ENCODE measurements at places on chromosomes 1 and 21.

DNA sequence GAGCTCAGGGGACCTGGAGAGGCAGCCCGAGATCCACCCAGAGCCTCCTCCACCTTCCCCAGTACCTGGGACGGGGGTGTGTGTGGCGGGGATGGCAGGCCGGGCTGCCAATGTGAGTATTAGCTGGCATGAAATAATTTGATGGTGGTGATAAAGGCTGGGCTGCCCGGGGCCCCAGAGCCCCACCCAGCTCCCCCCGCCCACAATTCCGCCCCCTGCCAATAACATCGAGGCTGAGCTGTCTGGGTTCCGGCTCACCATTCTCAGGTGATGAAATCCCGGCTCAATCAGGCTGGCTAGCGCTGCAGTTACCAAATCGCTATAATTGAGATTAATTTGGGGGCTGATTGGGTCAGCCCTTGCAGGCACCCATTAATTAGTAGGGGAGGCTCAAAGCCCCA is 103.8 kb upstream of the CASZ1 start:
- DNase-seq, result no peak

GRCh38 chr1:229341774-229342655 is 832 bp downstream of the CCSAP start:
- DNase-seq, result peak; percentile 79

GRCh38 chr1:234504969-234505768 is 26.2 kb upstream of the TARBP1 start:
- DNase-seq, result no peak

DNA sequence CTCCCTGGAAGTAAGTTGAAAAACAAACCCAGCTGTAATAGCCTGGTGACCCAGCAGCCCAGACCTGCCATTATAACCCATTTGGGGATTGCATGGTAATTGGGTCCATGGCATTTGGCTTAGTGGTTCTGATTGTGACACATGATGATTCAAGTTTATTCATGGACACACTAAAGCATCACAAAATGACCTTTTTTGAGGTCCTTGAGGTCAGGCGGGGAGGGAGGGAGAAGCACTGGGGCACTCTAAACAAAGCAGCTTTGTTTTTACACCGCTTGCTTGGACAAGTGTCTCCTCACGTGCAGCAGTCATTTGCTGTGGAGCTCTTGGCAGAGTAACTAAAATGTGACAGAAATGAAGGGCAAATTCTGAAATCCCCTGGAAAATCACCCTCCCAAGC is 241.0 kb upstream of the SGIP1 start:
- DNase-seq, result no peak

- no peak for DNase-seq
These were observed 137.6 kb upstream of the NBPF11 start for GRCh38 chr1:148289647-148290046.

DNA sequence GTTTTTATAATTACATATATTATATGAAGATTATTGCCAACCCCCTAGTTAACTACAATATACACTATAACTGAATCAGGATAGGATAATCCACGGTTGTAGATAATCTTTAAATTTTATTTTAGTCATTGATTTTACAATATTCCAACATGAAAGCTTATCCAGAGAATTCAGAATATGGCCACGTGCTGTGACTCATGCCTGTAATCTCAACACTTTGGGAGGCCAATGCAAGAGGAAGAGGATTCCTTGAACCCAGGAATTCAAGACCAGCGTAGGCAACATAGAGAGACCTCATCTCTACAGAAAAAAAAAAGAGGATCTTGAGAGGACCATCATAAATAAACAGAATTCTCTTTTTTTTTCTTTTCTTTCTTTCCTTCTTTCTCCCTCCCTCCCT is 119.6 kb upstream of the CACYBP start:
- DNase-seq, result no peak

DNA sequence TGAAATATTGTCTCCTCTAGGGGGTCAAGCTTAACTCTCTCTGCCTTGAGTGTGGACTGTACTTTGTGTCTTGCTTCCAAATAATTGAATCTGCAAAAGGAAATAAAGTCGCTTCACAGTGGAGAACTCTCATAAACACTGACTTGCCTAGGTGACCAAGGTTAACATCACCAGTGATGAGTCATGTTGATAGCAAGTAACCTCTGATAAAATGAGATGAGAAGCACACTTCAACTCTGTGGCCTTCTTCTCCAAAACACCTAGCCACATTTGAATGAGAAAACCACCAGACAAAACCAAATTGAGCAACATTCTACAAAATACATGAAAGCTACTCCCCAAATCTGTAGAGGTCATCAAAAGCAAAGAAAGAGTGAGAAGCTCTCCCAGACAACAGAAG is 37.6 kb downstream of the PDE4B start:
- no peak for DNase-seq

DNA sequence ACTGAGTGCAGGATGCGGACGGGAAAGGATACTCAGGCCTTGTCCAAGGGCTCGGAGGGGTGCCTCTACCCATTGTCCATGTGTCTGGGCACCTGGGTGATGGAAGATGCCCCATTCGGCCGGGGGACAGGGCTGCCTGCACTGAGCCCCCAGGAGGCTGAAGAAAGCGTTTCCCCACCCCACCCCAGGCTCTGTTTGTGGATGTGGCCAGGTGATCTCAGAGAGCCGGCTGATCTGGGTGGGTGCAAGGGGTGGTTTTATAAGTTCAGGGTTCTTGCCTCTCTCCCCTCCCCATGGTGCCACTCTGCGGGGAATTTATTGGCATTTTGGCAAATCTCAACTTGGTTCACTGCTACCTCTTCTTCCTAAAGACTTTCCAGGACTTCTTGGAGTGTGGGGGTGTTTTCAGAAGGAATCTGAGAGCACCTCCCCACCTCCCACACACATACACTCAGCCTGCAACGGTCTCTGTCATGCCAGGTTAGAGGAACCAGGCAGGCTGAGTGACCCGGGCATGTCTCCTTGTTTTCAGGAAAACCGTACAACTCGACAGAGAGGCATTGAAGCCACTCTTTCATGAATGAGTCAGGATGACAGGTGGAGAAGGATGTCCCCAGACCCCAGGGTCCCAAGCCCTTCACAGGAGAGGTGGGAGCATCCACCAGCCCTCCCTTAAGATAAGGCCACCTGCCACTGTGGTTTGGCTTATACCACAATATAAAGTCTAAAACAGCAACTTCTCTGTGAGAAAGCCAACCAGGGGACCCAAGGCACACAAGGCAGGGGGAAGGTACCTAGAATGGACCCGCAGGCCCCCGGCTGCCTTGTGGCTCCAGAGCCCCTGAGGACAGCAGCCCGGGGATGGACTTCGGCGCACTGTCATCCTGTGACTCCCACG is 174.9 kb downstream of the ETS2 start:
- no peak for DNase-seq

DNA sequence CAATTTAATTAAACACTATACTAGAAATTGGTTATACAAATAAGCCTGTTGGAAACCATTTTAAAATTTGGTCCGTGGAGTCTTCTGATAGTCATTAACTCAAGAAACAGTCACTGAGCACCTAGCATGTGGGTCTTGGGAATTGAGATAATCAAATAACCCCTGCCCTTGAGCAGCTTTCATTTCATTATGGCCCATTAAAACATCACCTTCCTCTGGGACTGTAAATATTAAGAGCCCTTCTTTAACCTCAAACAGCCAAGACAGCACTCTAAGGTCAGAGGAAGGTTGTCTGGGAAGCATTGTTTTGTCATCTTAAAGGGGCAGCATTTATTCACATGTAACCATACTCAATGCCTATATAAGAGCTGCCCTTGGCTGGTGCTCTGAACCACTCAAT is 610.3 kb upstream of the USP24 start:
- DNase-seq, result no peak

DNA sequence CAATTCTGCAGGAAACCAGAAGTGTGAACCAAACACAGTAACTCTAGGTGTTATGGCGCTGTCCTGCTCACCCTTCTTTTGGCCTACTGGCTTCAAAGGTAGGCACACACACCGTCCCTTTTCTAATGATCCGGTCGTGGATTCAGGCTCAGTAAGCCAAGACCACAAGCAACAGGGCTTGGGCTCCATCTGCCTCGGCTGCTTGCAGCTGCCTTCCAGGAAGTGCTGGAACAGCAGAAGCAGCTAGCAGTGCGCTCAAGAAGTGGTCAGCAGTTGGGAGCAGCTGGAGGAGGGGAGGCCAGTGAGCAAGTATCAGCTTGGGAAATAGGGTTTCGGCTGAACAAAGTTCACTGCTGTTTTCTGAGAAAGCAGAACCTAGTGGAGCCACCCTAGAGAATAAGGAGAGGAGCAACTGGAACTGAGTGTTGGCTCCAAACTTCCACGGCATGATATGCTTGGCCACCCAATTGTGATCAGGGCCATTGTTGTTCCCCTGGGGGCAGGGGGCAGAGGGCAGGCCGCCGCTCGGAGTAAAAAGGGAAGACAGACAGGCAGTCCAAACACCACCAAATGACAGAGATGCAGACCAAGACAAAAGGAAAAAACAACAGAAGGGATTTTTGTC is 173.4 kb downstream of the TOMM20 start:
- DNase-seq, result no peak

GRCh38 chr1:234486858-234487840 is 8.2 kb upstream of the TARBP1 start:
- DNase-seq, result no peak

DNA sequence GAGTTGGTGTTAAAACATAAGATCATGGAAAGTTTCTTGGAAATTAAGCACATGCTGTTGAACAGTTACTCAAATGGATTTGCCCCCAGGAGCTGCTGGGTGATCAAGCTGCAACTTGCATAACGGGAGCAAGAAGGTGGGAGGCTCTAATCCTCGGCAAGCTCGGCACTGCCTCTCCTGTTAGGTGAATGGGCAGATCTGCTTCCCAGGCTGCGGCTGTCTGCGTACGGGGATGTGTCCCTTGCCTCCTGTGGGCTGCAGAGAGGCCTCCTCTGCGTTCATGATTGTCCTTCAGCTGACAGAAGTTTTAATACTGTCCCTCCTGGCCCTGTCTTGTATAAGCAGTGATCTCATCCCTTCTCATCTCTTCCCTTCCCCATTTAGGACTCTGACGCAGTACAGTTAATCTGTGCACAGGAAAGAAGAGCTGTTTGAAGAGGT is 36.7 kb downstream of the ATP1A1 start:
- no peak for DNase-seq

DNA sequence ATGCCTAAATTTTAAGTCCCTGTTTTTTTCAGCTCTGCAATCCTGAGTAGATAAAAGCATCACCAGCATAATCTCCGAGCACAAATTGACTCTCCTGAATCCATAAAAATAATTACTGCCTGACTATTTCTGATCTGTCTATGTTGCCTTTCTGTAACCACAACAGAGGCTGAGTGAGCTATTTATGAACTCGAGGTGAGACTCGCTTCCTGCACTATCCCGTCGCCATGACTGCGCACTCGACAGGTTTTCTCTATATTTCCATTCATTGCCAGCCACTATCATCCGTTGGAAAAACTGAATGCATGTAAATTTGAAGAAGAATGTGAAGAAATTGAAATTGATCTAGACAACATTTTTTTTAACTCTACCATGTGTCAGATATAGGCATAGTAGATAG is 897.2 kb downstream of the ADGRL2 start:
- no peak for DNase-seq

DNA sequence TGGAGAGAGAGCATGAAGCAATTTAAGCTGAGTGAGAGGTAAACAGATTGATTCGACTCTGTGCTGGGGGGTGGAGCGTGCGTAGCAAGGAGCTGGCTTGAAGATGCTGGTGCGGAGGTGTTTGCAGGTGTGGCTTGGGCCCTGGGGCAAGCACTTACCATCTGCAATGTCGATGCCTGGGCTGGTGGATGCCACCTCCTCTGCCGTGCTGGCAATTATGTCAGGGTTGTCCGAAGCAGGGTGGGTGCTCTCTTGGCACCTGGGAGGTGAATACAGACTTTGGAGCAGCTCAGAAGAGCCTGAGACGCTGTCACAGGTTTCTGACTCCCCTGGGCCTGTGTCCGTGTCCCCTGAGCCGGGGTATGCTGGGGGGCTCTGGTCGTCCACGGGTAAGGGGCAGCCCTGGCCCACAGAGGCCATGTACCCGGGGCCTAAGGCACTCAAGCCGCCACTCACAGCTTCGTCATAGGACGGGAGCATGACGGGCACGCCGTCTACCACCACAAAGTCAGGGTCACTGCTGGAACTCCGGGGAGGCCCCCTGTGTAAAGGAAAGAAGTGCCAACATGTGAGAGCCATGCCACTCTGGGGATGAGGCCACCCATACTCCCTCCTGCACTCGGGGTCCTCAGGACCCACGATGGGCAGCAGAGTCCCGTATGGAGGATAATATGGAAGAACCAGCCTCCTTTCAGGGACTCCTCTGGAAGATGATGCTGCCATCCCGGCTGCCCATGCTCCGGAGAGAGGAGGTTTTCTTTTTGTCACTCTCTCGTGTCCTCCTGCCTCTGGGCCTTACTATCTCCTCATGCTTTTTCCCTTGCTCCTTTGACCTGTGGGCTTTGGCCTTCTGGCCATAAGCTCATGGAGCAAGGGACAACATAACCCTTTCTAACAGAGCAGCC is 80.3 kb upstream of the TLR5 start:
- DNase-seq, result no peak

- DNase-seq, result no peak
These were observed 516.6 kb upstream of the RGS18 start for GRCh38 chr1:191641420-191642260.

GRCh38 chr1:67214420-67215174 is 48.3 kb downstream of the IL23R start:
- no peak for DNase-seq

DNA sequence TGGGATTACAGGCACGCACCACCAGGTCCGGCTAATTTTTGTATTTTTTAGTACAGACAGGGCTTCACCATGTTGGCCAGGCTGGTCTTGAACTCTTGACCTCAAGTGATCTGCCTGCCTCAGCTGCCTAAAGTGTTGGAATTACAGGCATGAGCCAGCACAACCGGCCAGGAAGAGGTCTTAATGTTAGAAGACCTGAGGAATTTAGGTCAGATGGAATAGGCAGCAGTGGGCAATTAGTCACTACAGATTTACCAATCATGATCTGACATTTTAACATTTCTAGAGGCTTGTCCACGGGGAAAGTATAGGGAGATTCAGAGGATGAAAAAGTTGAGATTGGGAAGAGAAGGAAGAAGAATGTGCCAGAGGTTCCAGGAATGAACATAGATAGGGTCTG is 8.9 kb upstream of the APP start:
- DNase-seq, result no peak

DNA sequence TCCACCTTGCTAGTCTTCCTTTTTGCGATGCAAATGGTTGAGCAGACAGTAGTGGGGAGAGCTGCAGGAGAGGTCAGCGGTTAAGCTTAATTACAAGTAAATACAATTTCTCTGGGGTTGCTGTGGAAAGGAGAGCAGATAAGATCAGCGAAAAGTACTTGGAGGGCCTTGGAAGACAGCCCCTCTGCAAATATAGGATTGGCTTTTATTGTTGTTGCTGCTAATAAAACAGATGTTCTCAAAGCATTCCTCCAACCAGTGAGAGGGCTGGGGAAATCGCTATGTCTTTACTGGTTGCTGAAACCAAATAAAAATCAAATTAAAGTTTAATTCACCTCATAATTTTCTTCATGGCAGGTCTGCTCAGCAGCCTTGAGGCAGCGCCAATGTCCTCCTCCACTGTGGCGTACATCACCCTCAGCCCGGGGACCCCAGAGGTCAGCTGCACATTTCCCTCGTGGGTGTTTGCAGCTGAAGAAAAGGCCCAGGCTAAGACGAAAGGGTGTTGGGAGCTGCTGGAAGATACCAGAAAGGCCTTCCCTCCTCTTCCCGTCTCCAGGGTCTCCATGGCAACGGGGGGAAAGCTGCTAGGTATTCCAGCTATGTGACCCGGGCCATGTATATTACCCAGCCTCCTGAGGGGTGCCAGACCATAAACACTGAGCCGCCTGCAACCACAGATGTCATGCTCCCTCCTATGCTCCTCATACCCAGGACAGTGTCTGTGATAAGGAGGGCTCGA is 54.6 kb upstream of the POU2F1 start:
- DNase-seq, result no peak

GRCh38 chr21:29887313-29888009 is 52.3 kb downstream of the GRIK1 start:
- DNase-seq, result no peak

All from effector memory CD4-positive, alpha-beta T cell (primary cell).